ENCODE measurements at places on chromosomes 2 and 18.

DNA sequence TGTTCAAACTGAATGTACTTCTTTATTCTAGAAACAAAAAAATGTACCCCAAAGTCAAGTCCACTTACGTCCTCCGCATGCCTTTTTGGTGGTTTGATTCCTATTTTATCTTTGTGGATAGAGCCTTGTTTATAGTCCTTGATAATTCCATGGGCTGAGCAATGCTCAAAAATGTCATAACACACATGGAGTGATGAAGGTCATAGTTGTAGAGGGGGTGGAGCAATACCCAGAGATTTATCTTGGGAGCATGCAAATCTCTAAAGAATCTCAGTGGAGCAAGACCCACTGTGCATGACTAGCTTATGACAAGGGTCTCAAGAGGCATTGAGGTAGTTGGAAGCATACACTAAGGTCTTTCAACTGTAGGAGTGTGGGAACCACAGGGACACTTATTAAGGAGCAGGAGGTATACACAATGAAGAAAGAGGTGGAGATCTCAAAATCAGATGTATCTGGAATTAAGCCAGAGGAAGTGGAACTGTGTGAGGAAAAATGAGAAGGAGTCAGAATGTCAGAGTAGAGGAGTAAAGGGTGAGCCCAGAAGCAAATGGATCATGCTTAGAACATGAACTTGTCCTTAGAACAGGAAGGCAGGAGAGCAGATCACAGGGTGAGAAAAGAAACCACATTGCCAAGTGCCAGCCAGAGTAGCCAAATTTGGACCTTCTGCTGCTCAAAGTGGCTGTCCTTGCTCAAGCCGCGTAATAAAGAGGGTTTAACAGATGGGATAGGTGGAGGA is 68.1 kb upstream of the STK39 start:
- DNase-seq: no peak

DNA sequence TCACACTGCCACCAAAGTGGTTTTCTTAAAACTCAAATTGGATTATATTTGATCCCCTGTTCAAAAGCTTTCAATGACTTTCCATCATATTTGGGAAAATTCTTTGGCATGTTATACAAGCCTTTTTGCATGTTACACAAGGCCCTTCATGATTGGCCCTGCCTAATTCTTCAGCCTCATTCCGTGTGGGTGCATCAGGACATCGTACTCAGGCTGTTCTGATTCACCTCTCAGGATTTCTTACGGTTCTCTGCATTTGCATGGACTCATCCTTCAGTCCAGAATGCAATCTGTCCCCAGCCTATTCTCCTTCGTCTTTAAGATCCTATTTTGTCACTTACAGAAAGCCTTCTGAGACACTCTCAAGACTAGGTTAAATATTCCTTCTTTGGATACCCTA is 107.8 kb downstream of the LYPD1 start:
- no peak for DNase-seq

DNA sequence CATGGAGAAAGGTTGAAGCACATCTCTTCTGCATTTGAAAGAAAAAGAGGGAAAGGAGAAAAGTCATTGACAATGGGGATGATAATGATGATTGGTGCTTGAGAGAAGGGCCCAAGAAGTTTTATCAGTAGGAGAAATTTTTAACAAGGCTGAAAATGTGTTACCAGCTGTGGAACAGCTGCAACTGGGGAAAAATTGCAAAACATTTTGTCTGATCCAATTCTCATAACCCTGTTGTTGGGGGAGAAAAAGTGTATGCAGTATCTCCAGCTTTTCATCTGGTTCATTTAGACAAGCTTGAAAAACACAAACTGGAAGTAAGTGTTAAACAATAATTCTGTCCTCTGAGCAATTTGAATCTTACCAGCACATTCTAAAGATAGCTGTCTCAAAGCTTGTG is 92.7 kb downstream of the CSRNP3 start:
- DNase-seq: no peak

DNA sequence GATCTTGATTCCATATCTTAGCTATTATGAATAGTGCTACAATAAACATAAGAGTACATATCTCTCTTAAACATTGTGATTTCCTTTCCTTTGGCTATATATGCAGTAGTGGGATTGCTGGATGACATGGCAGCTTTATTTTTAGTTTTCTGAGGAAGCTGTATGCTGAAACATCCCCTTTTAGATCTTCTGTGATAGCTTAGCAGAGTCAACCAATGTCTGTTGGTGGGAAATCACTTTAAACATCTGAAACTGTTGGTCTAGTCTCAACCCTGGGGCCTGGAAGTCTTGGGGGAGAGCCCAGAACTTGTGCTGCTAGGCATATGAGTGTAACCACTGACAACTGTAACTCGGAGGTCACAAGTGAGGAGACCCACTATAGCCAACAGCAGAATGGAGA is 378.6 kb upstream of the SLC14A2 start:
- no peak for DNase-seq

DNA sequence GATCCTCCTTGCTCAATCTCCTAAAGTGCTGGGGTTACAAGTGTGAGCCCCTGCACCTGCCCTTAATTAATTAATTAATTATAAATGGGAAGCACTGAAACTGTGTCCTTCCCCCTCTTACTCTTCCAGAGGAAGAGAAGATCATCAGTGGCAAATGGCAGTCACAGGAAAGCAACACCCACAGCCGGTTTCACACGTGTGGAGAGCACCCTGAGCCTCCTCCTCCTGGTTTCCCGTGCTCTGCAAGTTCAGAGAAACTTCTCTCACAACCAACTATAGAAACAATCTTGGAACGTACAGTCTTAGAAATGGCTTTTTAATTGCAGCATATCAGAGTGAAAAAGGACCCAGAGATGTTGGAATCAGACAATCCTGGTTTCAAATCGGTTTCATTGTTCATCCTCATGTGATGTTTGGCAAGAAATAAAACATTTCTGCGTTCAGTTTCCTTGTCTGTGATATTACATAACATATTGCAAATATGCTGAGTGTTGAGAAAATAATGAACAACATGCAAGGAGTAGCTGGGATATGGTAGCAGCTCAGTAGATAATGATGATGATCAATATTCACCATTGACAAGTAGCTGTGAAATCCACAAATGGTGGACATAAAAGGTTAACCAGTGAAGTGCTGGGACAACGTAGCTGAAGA is 141.0 kb upstream of the KCTD1 start:
- no peak for DNase-seq

DNA sequence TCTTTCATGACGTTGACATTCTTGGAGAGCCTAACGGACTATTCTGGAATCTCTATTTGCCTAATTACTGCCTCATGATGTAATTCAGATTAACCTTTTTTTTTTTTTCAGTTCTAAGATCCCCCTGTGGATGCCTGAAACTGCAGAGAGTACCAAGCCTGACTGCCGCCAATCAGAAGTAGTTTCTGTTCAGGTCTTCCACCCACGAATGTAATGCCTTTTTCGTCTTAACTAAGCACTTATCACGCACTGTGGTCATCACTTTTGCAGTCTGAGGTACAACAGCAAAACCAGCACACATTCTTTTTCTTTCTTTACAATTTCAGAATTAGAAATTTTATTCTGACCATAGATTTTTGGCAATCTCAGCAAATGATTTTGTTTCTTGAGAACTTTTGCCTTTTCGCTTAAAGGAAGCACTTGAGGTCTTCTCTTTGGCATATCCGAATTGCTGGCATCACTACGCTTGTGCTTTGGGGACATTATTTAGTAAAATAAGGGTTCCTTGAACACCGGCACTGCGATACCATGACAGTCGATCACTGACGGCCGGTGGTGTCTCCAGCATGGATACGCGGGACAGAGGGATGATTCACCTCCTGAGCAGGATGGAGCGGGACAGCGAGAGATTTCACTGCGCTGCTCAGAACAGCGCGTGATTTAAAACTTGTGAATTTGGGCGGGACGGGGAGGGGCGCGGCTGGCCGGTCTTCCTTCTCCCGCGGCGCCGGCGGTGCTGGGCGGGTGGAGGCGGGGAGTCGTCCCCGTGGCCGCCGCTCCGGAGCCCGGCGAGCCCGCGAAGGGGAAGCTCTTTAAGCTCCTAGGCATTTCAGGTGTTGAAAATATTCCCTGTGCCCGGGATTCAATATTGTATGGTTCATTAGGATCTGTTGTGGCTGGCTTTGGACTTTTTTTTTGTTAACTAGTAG is 32.0 kb upstream of the GPR55 start:
- peak; percentile 37 for DNase-seq

DNA sequence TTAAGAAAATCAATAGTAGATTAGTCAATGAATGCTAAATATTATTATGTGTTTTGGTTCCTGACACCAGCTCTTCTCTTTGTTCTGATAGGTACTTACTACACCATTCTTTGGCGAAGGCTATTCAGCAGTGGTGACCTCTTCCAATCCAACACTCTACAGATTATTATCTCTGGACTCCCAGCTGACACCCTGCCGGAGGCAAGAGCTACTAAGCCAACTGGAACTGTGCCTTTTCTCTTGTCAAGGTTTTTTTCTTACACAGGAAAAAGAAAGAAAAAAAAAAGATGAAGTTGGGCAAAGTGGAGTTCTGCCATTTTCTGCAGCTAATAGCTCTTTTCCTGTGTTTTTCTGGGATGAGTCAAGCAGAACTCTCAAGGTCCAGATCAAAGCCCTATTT is 11.7 kb downstream of the CDH7 start:
- DNase-seq: no peak

DNA sequence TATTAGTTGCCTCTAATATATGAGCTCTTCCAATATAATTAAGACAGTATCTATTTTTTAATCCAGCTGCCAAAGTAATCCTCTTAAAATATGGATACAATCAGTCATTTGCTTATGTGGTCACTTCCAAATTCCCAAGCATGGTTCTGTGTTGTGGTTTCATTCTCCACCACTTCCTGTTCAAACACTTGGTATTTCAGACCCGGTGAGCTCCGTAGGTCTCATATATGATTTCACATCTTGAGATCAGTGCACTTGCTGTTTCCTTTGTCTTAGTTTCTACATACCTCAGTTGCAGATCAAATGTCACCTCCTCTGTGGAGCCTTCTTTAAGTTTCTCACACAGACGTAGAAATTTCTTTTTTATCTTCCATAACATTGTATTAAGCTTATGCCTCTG is 254.2 kb downstream of the KCNS3 start:
- no peak for DNase-seq

DNA sequence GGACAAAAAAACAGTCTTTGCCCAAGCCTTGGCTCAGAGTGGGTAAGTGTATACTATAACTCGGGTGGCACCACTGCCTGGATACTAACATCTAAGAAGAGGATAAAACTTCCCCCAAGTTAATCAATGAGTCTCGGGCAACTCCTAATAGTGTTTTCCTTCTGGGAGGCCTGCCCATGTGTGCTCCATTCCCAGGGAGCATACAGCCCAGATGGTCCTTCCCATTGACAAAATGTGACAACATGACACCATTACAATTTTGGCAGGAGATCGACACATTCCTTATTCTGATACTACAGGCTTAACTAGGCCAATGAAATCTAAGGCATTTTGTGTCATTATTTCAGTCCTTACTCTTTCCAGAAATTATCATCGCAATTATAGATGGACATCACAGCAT is 52.7 kb upstream of the CRIM1 start:
- DNase-seq: no peak

DNA sequence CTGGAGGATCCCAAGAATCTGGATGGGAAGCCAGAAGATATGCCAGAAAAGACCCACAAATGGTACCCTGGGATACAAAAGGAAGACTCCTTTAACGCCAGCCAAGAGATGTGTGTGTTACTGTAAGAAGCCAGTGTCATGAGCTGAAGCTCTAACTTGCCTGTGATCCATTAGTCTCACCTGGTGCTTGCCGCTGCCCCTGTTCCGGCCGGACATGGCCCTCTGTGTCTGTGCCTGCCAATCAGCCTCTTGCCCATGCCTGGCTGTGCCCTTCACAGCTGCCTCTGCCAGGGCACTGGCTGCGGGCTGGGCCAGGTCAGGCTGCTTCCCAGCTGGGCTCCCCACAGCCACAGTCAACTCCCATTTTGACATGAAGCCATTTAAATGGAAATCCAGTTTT is 55.4 kb downstream of the POU3F3 start:
- DNase-seq: no peak

- peak; percentile 89 for DNase-seq
Observed at GRCh38 chr2:163800951-163801381, 65.2 kb upstream of the FIGN start.

- DNase-seq: no peak
Observed at GRCh38 chr2:216648105-216648504, 14.9 kb downstream of the IGFBP2 start.

GRCh38 chr2:102051692-102052277 is 60.0 kb downstream of the IL1R2 start:
- DNase-seq: no peak

GRCh38 chr18:44370861-44371260 is 309.8 kb upstream of the SETBP1 start:
- DNase-seq: no peak

GRCh38 chr2:119808516-119809147 is 48.9 kb downstream of the PTPN4 start:
- DNase-seq: no peak

DNA sequence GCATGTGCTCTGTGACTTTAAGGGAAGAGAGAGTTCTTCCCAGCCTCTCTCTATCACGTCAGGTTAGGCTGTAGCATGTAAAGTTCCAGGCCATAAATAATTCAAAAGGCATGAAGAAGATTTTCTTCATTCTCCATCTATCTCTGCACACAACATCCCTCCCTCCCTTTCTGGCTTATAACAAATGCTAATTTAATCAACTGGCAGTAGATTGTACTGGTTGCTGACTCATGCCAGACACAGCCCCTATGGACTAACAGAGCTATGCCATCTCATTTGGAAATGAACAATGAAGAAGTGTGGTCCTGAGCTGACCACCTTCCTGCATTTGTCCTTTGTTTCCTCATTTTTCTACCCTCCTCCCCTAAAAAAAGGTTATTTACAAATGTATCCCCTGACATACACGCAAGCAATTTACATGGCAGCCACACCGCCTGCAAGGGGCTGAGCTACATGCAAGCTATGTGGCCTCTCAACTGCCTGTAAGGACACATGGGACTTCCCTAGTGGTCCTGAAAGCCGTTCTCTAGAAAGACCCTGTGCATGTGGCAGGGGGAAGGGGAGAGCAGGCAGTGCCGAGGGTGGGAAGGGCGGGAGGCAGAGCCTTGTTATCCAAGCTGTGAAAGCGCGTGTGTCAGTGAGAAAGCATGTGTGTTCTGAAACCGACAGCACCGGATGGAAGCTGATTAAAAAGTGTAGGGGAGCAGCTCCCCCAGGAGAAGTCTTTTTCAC is 90.9 kb upstream of the KLF7 start:
- no peak for DNase-seq

DNA sequence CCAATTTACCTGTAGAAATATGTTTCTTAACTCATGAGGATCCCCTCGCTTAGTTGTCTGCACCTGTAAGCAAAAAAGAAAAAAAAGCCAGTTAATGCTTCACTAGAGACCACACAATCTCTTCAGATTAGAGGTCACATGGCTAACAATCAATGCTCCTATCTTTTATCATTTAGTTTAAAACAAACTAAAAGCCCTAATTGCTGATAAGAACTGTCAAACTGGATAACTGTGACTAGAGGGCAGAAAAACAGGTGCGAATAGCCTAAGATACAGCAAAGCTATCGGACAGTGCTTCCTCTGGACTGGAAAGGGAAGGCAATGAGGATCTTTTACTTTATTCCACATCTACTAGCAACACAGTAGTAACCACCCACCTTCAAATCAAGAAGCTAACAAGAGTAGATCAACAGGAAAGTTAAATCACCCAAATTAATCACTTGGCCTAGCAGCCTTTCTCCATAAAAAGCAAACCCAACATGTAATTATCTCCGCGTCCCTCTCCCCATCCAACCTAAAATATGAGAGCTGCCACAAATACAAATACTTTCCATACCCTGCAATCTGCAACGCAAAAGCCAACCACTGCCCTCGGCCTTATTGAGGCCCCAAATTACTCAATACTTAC is 734 bp downstream of the SLC25A12 start:
- DNase-seq: peak; percentile 0

All from renal pelvis (tissue), 12 donors.